ENCODE measurements at places on chromosomes 2 and 18.

DNA sequence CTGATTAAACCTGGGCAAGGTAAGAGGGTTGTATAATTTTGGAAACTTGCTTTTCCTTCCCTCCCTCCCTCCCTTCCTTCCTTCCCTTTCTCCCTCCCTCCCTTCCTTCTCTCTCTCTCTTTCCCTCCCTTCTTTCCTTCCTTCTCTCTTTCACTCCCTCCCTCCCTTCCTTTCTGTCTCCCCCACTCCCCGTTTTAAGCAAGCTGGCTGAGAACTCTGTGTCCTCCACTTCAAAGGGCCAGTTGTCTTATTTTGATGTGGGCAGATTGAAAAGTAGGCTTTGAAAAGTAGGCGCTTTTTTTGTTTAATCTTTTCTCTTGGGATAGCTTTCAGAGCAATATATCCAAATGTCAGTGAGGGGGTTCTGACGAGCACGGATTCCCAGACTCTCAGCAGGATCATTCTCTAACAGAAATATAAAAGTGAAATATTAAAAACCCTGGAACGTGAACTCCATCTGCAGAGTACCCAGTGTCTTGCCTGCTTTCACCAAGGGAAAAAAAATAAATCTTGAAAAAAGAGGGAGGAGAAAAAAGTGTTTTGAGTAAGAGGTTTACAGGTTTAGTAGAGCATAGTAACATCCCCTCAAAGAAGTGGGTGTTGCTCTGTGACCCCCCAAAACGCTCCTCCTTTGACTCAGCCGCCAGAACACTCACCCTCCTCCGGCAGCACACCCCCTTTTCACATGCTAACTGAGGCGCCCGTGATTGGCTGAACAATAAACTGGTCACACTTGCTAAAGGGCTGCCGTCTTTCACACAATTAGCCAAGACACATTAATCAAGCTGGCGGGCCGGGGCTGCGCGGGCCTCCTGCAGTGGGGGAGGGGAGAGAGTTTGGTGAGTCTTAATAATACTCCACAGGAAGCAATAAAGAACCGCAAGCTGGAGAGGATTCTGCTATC, 52.2 kb downstream of the CDK15 start:
- no peak for DNase-seq

DNA sequence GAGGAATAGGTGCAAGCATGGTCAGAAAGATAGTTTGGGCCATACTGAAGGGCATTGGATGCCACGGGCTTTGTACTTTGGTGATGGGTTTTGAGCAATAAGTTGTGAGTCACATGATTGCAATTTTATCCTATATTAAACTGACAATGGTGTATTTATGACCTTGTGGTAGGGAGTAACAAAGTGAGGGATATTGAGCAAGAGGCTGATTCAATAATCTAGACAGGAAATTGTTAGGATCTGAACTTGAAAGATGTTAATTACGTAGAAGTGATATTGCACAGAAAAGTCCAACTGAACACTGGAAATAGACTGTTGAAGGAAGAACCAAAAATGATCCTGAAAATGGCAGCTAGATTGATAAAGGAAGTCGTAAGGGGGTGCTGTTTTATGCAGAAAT, 46.6 kb upstream of the TCF4 start:
- no peak for DNase-seq

DNA sequence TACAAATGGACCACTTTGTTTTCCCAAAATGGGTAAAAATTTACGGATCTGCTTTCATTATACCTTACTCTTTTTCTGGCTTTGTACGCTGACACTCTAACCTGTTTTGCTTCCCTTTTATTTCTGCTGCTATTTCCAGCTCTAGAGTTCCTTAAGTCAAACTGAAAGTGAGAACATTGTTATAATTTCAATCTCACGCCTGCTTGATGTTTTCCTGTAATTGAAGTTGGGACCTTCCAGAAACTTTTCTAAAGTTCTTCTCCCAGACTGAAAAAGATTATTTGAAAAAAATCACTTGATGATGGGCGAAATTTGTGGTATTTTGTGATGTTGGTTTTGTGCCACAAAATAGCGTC, 1.8 kb downstream of the GLS start:
- no peak for DNase-seq

DNA sequence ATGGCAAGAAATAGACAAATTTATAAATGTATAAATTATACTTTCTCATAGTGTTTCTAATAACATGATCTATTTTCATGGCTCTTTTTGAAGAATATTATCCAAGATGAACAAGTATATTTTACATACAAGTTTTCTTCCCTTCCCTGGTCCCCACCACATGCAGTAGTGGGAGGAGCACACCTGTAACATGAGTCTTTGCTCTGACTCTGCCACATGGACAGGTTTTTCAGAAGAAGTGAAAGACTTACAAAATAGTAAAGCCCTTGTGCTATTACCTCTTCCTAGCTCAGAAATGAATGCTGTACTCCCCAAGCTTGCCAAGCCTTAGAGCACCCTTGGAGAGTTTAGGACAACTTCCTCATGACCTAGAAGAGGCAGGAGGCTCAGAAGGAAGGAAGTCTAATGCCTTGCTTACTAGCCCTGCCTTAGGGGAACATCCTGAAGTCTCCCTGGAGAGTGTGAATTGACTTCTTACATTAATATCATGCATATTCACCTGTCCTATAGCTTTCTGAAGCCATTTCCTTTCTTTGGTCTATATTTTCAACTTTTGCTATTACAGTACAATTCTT, 18.4 kb downstream of the MXD1 start:
- no peak for DNase-seq

DNA sequence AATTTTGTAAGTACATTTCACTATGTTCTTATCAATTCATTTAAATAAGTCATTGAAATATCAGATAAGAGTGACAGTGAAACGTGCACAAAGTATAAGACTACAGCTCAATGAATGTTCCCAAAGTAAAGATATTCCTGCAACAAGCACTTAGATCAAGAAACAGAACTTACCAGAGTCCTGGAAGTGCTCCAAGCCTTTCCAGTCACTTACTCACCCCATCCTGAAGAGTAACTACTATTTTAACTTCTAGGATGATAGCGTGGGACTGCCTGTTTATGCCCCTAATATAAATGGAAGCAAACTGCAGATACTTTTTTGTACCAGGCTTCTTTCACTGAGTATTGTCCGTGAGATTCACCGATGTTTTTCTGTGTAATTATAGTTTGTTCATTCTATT, 768.9 kb downstream of the SLC4A3 start:
- no peak for DNase-seq

- DNase-seq, result peak; percentile 2
Measured at GRCh38 chr2:71948781-71949536, 198.7 kb downstream of the CYP26B1 start.

- DNase-seq, result no peak
Measured at GRCh38 chr18:12585218-12585617, 72.7 kb downstream of the SPIRE1 start.

- DNase-seq, result no peak
Measured at GRCh38 chr18:67475673-67476072, 40.8 kb downstream of the DSEL start.

- DNase-seq, result no peak
Measured at GRCh38 chr18:58252166-58252565, 208.1 kb downstream of the NEDD4L start.

DNA sequence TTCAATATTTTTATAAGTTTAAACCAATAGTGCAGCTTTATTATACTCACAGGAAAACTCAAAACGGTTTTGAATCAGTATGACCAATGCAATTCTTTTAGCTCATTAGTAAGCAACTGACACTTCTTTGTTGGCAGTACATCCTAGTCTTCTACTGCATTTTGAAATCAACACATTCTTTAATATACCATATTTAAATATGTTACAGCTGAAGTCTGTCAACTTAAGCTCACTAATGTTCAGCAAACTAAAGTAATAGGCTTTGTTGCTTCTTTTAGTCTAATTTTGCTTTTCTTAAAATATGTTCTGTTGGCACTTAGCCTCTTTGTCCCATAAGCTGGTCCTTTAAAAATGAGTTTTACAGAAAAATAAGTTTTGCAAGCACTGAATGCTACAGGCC, 55.4 kb upstream of the CCBE1 start:
- DNase-seq, result no peak

DNA sequence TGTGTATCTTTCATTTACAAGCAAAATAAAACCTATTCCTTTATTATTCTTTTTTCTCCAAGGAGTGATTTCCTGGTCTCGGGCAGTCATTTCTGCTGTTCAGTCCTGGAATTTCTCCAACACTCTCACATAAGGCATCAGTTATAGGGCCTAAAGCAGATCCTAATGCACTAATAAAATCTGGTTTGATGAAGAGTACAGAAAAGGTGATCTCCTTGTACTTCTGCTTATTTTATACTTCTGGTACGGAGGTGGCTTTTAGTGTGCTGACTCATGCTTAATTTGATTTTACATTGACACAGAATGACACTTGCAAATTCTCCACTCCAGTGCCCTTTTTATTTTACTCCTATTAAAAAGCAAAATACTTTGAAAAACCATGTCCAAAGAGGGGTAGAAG, 157.4 kb downstream of the DOK6 start:
- DNase-seq, result no peak

DNA sequence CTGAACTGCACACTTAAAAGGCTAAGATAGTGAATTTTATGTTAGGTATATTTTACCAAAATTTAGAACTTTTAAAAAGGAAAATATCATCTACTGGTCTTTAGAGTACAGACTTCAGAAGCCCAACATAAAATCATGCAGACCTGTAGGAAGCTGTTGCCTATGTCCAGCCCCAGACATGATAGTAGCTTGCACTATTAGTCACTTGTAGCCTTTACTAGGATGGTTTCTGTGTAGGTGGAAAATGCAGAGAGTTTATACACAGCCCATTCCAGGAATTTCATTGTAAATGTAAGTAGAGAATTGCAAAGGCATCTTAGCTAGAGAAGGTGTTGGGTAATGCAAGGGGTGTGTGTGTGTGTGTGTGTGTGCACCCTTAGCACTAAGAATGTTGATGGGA, 640.2 kb downstream of the RNF144A start:
- DNase-seq, result no peak

- DNase-seq, result no peak
Measured at GRCh38 chr2:212854771-212855170, 296.6 kb downstream of the IKZF2 start.

DNA sequence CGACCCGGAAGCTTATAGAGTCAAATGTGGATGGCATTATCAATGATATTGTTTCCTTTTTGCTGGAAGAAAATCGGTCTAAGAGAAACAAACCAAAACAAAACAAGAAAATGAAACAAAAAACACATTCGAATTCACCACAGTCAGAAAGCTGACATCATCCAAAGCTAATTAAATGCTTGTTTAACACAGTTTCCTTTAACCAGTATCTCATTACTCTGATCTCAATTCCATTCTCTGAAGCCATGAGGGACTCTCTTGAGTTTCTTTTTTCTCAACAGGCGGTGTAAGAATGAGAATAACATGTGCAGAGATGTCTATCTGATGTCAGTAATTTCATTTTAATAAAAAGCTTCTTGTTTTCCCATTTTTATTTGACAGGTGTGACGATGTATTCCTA, 1448.3 kb upstream of the DDX18 start:
- no peak for DNase-seq

DNA sequence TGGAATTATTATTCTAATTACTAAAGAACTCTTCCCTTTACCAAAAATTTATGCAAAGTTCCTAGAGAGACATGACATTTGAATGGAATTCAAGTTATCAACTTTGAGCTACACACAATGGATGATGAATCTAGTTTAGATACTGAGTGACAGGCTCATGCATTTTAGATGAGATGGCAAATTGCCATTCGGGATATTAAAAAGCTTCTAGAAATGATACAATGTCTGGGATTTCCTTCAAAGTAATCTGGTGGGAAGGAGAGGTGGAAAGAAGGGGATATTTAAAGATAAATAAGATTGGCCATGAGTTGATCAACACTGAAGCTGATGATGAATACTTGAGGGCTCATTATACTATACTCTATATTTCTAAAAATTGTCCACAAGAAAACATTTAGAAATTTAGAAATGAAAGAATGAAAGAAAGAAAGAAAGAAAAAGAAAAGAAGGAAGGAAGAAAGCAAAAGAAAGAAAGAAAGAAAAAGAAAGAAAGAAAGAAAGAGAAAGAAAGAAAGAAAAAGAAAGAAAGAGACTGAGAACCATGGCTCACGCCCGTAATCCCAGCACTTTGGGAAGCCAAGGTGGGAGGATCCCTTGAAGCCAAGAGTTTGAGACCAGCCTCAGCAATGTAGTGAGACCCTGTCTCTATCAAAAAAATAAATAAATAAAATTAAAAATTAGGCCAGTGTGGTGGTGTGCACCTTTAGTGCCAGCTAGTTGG, 62.6 kb upstream of the NEDD4L start:
- DNase-seq, result no peak

GRCh38 chr2:160209516-160209856, 9.4 kb upstream of the ITGB6 start:
- no peak for DNase-seq

DNA sequence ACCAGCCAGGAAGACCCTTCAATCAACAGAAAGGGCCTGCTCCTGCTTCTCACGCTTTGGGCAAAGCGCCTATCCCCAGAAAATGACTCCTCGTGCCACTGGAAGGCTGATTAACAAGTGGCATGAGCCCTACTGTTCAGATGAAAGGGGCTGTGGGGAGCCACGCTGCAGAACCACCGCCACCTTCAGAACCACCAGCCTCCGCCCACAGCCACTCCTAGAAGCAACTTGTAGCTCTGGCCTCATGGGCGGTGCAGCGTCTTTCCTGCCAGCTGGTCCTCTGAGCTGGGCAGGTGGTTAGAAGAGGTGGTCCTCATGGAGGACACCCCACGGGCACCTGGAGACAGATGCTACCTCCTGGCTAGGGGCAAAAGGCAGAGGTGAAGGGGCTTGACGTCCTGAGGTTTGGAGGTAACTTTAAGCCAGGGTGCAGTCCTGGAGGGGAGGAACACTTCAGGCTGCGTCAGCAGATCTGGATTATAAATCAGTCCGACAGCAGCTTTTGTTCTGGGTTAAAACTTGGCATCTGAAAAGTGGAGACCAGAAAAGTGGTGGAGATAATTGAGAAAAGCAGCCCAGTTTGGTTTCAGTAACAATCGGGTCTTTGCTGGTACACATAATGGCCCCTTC, 861 bp upstream of the SEMA4C start:
- no peak for DNase-seq

GRCh38 chr2:72084584-72084976, 63.1 kb downstream of the CYP26B1 start:
- no peak for DNase-seq

GRCh38 chr18:5317186-5317585, 21.7 kb upstream of the ZBTB14 start:
- no peak for DNase-seq

DNA sequence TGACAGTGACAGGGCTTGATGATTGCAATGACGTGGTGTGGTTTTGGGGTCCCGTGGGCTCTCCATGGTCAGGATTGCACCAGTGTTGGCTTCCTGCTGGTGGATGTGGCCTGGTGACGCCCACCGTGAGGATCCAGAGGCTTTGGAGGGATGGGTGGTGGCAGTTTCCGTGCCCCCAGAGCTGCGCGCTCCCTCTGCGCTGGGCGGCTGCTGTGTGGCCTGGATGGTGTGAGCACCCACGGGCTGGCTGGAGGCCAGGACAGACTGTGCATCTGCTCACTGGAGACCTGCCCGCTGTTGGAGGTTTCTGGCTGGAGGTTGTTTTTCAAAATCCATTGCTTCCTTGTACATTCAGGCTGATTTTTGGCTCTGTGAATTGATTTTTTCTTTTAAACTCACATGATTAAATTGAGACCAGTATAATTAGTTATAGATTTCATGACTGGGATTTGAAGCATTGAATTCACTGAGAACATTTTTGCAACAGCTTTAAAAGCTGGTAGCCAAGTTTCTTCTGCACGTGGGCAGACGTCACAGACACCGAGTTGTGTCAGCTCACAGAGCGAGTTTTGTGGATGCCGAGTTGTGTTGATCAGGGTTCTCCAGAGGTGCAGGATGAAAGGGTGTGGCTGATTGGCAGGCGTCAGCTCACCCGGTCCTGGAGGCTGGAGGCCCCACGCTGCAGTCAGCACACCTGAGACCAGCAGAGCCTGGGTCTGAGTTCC, 72.7 kb downstream of the KCNG2 start:
- DNase-seq, result peak; percentile 41
